NCI-H1417 (cell line): ENCODE measurements at places on chromosomes 12 and 14.

DNA sequence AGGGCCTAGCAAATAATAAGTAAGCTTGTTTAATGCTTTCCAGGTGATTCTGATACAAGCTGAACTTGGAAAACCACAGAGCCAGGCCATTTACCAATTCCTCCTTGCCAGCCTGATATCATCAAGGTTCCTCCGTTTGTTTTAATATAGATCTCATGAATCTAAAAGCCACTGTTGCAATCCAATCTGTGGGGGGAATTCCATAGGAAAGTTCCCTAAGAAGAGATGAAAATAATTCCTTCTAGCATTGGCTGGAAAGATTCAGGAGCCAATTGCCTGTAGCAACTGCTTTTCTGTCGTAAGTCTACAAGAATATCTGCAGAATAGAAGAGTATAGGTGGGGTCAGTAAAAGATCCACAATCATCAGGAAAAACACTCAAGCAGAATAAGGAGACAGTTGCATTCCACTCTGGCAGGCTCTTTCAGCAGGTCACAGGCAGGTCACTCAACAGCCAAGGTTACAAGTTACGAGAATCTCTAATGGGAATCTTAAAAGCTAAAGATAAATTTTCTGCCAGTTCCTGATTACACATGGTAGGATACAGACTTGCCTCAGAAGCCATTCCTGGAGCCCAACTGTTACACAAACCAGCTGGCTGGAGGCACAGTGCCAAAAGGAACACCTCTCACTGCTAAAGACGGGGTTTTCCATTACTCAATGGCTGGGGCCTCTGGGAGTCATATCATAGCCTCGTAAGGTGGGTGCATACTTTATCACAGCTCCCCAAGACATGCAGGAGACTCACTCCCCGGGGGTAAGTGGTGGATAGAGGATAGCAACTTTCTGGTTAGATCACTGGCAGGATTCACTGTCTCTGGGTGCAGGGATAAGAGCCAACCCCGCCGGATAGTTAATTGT, 43.6 kb downstream of the FGD6 start:
- no peak for DNase-seq

DNA sequence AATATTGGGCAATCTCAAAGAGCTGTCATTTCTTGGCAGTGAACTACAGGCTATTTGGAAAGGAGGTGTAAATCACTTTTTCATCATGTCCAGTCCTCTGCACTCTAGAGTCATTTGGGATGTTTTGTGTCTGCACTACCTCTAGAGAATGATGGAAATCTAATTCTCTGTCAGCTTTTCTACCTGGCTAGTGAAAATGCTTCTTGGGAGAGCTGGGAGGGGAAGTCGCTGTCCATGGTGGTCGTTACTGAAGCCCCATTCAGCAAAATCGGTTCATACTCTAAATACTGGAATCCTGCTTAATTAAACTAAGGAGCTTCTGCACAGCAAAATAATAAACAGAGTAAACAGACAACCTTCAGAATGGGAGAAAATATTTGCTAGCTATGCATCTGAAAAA, 251.8 kb downstream of the APAF1 start:
- DNase-seq, result no peak

- no peak for DNase-seq
These were observed 44.6 kb downstream of the BMP4 start for GRCh38 chr14:53912021-53912420.

DNA sequence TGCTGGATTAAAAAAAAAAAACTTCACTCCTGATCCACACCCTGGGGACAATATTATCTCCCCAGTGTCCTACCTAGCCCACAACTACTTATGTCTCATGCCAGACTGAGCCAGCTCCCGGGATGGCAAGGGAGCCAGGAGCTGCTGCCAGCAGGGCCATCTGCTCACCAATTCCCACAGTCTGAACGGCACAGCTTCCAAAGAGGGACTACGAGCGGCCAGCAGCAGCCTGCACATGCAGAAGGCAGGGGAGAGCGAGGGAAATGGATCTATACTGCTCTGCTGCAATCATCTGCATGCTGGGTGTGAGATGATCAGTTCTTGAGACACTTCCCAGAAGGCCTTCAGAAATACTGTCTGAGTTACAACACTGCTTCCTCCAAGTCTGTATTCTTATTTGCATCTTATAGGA, 11.1 kb downstream of the SSH1 start:
- DNase-seq, result no peak

DNA sequence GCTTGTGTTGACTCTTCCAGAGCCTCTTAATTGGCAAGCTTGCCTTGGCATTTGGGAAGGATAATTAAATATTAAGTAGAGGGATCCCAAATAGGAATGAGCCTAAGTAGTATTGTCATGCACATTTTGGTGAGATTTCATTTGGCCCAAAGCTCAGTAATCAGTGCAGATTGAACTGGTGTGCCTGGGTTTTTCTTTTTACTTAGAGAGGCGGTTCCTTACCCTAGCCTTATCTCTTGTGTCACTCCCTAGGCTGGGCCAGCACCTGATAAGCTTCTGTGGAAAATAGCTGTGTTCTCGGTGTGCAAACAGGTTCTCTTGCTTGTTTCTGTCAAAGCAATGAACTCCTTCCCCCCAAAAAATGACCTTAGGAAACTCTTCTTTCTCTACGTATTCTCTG, 9.3 kb upstream of the B4GALNT3 start:
- no peak for DNase-seq

DNA sequence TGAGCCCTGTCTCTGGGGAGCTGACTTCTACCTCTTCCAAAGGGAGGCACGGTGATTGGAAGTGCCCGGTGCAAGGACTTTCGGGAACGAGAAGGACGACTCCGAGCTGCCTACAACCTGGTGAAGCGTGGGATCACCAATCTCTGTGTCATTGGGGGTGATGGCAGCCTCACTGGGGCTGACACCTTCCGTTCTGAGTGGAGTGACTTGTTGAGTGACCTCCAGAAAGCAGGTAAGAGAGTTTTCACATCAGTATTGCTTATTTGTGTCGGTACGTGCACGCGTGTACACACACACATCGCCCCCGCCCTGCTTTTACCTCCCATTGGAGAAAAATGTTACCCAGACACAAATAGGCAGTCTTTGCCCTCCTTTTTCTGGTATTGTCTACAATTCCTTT, 13.7 kb downstream of the PFKM start:
- DNase-seq, result no peak

- no peak for DNase-seq
These were observed 34.3 kb upstream of the TEX22 start for GRCh38 chr14:105363847-105364708.

GRCh38 chr12:11133162-11133561, 1.3 kb downstream of the TAS2R30 start:
- DNase-seq, result no peak

DNA sequence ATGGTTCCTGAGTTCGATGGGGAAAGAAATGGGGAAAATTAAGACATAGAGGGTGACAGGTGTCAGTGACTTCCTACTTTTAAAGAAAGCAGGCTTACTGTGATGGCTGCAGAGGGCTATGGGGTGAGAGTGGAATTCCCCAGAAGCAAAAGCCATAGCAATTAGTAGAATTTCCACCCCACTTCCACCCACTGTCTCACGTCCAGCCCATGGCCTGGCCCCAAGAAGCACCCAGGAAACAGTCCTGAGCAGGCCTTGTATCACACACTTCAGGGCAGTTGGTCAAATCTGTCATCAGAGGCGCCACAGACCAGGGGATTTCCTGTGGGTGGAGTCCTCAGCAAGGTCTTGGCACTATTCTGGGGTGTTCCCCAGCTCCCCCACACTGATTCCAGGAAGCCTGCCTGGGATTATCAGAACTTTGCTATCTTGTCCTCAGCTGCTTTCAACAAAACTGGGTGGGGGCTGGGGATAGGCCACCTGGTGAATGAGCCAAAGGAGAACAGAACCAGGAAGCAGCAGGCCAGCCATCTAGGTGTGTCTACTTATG, 120.1 kb upstream of the CCND2 start:
- no peak for DNase-seq

GRCh38 chr12:50922820-50923219, 29.5 kb upstream of the HIGD1C start:
- DNase-seq, result no peak

DNA sequence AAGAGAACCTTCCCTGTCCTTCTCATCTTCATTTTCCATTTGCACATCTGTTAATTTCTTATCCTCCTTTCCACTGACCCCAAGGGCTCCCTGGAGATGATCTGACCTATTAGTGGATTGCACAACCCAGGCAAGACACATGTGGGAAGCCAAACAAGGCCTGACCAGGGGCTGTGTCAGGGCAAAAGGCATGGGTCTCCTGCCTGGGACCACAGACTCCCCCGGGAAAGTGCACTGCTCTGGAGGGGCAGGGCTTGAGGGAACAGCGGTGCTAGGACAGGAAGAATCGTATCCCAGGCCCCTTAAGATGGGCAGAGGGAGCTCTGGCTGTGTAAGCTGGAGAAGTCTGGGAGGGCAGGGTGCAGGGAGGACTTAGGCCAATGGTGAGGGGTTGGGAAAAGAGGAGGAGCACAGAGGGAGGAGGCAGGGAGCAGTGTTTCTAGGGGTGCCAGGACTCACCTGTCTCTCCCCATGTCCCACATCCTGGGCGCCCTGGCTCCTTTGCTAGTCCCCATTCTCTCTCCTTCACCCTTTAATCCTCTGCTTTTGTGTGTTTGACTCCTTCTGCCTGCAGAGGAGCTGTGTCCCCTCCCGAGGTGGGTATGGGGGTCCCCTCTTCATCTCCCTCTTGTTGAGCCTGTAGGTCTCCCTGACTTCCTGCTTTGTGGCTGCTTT, 25.3 kb downstream of the PLEKHG3 start:
- DNase-seq, result no peak

DNA sequence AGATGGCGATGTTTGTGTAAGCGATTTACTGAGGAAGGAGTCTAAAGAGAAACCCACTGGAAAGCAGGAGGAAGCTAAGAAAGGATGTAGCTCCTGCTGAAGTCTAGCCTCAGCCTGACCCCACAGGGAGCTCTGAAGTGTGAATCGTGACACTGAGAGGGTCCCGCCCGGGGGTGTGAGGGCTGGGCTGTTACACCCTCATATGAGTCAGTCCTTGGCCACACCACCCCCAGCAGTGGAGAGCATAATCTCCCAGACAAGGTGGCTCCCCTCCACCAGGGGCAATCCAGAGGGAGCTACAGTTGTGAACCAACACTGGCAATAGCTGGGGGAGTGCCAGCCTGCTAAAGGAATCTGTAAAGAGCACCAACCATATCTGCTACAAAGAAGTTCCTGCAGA, 31.5 kb downstream of the SVOP start:
- DNase-seq, result no peak

DNA sequence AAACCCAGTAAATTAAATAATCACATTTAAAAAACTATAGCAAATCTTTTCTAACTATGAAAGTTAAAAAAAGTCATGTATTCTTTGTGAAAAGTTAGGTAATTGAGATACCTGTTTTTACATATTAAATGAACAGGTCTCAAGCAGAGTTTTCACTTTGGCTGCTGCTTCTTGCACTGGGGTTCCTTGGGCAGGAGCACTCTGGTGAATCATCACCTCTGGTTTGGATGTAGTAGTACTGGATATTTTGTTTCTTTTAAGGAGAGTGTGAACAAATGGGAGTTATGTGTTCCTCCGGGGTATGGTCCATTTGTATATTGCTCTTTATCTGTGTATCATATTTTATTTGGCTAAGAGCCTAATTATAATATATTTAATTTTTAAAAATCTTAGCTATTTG, 82.7 kb downstream of the FUT8 start:
- no peak for DNase-seq

GRCh38 chr12:95859344-95859816, 628 bp downstream of the SNRPF start:
- DNase-seq, result peak; percentile 39

DNA sequence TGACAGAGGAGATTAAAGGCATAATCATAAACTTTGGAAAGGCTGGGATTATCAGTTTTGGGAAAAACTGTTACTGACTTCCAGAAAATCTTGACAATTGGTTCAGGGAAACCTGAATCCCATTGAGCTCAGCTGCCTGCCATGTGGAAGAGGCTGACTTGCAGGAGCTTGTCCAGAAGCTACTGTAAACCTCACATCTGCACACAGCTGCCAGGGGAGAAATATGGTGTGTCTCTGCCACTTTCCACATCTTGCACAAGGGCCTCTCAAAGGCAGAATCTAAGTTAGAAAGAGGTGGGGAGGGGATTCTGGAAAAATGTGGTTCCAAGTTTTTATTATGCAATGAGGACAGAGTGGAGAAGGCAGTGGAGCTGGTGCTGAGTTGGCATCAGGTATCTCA, 8.7 kb upstream of the BHLHE41 start:
- no peak for DNase-seq

DNA sequence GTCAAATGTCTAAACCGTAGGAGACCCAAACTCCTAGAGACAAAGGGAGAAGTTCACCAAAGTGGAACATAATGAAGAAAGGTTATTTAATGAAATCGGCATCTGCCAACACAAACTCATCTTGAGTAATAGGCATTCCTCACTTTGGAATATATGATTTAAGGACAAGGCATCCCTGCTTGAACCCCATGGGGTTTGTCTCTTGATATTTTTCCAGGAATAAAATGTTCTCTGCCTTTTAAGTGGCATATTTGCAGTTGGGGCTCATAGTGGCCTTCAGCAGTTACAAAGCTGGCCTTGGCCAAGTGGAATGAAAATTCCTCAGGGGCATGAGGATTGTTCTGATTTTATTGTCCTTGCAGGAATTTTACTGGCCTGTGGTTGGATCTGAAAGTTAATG, 7.1 kb downstream of the POP5 start:
- no peak for DNase-seq

- DNase-seq, result no peak
These were observed 35.0 kb downstream of the DTX1 start for GRCh38 chr12:113091506-113091905.

DNA sequence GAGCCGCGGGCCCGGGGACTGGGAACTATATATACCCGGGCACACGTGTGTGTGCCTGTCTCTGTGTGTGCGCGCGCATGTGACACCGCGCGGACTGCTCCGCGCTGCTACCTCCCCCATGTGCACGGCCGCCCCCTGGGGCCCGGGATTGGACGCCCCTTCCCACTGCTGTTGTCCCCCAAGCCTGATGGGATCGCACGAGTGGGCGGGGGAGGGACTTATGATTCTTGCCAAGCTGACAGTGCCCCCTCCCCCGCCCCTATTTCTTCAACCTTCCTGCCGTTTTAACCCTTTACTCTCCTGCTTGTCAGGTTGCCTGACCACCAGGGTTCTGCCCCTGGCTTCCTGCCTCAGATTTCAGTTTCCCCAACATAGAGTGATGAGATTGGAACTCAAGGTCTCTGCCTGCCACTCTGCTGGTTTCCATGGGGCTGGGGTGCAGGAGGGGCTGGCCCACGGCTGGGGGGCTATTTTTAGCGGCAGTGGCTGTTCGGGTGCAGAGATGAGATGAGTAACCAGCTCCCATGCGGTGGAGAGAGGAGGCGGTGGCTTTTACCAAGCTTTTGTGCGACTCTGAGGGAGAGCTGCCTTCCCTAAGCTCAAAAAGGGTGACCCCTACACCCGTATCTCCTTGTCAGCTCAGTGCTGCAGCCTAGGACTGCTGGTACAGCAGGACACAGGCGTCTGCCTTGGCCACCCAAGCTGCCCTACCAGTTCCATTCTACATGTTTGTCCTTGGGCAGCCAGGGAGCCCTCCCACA, at the start of gene DDN:
DDN (minus strand) TSS at position 5 of the 761 bp plus-strand sequence. CDS start 88 bp downstream, outside the sequence.
- DNase-seq, result peak; percentile 20

- no peak for DNase-seq
These were observed 165.5 kb downstream of the KIF21A start for GRCh38 chr12:39277416-39277815.

- DNase-seq, result peak; percentile 76
These were observed 69.6 kb upstream of the CHST11 start for GRCh38 chr12:104387190-104387589.
